ENCODE measurements at places on chromosomes 2 and 18.

DNA sequence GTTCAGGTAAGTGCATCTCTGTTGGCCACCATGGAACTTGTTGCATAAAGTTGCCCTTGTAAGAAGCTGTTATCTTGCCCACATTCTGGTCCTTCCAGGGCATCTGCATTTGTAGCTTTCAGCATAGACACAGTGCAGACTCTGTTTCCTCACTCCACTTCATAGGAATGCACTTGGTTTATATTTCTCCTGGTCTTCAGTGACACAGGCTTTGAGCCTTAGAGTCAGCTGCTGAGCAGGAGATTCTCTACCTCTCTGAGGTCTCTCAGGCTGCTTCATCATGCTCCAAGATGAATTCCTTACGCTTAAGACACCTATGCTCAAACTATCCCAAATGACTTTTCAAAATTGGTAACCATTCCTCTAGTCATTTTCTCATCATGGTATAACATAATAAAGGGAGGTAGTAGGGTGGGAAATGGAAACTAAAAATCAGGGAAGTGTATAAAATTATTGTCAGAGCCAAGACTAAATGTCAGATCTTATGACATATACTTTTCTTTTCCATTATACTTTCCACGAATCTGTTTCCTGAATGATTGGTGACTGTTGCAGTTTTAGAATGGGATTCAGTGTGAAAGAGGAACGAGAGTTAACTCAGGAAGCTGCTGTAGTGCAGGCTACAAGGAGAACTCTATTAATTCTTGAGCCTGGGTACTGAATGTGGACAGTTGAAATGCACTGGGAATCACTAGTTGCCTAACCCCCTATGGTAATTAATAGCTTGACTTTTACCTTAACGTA is 72.0 kb downstream of the GALNT1 start:
- no peak for DNase-seq

GRCh38 chr2:23379220-23379695 is 5.7 kb upstream of the KLHL29 start:
- no peak for DNase-seq

DNA sequence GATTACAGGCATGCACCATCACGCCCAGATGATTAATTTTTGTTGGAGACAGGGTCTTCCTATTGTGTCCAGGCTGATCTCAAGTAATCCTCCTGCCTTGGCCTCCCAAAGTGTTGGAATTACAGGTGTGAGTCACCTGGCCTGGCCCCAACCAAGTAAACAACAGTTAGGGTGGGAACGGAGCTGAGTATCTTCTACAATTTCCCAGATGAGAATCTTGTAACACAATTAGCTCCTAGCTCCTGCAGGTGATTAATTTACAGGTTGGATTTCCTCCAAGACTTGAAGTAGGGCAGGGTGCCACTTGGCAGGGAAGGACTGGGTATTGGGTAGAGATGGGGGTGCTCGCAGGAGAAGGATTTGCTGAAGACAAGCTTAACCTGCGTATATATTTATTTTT is 17.8 kb downstream of the NLRC4 start:
- no peak for DNase-seq

- DNase-seq = no peak
These were observed 22.4 kb upstream of the ARMC9 start for GRCh38 chr2:231176066-231176465.

DNA sequence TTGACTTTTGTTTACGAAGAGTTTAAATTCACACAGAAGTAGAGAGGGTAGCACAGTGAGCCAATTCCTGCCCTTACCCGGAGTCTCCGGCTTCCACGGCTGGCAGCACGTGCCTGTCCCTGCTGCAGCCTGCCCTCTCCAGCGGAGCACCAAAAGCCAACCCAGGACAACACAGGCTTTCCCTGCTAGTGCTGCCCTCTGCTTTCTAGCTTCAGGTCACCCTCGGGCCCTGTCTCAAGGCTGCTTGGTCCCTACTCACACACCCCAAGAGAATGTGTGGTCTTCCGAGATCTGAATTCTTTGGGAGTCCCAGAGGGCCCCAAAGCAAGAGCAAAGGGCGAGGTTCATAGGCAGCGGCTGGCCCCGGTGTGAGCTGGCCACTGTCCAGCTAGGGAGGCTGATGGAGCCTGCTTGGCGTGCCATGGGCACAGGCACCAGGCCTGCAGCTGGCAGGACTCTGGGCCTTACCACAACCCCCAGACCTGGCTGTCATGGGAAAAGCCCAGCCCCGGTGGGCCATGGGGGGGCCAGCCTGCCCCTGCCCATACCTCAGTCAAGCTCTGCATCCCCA is 7.0 kb upstream of the HS6ST1 start:
- DNase-seq = no peak

DNA sequence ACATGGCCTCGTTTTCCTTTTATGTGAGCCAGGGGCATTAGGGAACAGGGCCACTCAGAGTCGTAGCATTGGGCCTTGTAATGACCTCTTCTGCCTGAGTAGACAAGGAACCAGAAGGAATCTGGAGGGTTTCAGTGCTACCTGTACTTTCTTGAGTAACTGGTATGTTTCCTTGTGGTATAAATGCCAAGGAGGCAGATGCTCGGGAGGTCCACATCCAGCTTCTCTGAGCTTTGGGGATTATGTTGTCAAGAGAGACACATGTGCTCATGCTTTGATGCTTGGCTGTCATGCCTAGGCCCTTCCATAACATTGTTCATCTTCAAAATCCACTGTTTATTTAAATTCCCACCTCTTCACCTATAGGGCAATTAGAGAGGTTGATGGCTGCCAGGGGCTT is 26.3 kb downstream of the FOSL2 start:
- DNase-seq = no peak

DNA sequence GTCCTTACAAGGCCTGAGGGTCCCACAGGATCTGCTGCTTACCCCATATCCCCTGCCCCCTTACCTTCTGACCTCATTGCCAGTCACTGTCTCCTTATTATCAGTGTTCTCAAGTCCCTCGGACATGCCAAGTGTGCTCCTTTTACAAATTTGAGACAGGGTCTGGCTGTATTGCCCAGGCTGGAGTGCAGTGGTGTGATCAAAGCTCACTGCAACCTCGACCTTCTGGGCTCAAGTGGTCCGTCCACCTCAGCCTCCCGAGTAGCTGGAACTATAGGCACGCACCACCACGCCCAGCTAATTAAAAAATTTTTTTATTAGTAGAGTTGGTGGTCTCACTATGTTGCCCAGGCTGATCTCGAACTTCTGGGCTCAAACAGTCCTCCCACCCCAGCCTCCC is 141.0 kb downstream of the PHLPP1 start:
- DNase-seq = no peak

GRCh38 chr2:108621687-108622681 is 87.7 kb downstream of the LIMS1 start:
- DNase-seq = no peak

GRCh38 chr18:27073404-27073830 is 111.7 kb downstream of the CHST9 start:
- DNase-seq = no peak

- no peak for DNase-seq
These were observed 715.8 kb upstream of the ID2 start for GRCh38 chr2:7966032-7966431.

DNA sequence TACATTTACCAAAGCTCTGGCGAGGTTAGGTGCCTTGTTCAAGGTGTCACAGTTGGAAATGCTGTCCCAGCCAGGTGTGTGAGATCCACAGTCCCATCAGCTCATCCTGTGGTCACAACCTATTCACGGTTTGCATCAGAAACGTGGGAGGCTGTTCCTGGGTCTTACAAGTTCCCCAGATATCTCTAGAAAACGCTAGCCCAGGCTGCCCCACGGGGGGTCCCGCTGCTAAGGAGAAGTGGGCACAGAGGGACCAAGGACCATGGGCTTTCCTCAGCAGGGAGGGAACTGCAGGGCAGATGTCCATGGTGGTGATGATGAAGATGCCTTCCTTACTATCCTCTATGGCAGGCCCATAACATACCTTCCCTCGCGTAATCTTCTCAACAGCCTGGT is 649 bp downstream of the FECH start:
- DNase-seq = no peak

- no peak for DNase-seq
These were observed 62.9 kb downstream of the MTHFD2 start for GRCh38 chr2:74261204-74261864.

GRCh38 chr2:54704688-54705605 is 18.5 kb upstream of the EML6 start:
- DNase-seq = peak; percentile 54

DNA sequence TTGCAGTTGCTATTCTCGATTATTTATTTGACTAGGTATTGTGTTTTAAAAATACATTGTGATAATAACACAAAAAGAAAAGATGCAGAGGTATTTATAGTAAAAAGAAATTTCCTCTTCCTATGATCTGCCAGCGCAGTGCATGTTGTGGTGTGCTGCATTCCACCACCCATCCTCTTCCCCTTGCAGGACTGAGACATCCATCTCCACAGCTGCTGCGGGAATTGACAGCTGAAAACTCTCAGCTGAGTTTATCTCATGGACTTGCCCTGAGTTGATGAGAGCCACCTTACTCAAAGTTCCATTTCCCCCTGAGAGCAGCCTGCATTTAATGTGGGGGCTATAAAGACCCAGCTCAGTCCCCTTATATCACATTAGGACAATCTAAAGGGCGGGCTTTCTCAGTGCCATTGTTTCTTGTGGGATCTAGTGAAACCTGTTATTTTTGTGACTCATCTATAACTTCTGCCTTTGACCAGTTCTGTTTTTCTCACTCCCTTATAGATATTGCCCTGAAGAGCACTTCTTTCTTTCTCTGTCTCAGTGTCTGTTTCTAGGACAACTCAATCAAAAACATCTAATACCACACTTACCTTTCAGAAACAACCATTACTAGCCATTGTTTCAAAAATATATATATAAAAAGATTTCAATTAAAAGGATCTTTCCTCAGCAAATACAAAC is 698.5 kb downstream of the NR4A2 start:
- no peak for DNase-seq
